Iris pigment epithelial cell (primary cell): ENCODE measurements at places on chromosomes 2 and 18.

DNA sequence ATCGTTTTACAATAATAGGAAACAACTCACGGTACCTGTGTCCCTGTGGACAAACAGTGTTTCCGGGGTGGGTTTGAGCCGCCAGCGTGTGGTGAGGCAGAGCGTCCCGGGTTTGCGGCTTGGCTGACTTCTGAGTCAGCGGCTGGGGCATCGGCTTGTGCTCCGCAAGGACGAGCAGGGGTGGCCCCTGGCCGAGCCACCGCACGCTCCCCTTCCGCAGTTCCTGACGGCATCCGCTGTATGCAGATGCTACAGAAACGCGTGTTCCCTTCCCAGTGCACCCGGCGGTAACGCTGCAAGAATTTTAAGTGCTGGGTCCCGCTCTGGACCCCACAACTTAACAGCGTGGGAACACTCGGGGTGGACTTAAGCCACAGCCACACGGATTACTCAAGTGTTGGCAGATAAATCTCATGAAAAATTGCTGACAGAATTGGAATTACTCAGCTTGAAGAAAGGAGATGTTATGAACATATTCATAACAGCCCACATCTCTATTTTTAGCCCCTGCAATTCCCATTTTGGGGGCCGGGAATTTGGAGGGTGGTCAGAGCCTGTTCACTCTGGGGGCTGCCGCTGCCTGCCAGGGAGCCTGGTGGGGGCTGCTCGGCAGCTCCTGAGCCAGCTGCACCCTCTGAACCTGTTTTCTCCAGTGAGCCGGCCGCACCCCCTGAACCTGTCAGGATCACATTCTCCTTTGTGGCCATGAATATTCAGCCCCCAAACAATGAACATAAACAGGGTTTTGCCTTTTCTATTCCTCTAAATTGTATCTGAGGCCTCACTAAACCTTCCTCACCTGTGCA, 12.6 kb upstream of the KCNG2 start:
- DNase-seq = peak; percentile 46

- DNase-seq = peak; percentile 90
Measured at GRCh38 chr2:233489666-233490065, 76.9 kb downstream of the USP40 start.

GRCh38 chr2:100786297-100786658, 33.7 kb upstream of the NPAS2 start:
- peak; percentile 80 for DNase-seq

DNA sequence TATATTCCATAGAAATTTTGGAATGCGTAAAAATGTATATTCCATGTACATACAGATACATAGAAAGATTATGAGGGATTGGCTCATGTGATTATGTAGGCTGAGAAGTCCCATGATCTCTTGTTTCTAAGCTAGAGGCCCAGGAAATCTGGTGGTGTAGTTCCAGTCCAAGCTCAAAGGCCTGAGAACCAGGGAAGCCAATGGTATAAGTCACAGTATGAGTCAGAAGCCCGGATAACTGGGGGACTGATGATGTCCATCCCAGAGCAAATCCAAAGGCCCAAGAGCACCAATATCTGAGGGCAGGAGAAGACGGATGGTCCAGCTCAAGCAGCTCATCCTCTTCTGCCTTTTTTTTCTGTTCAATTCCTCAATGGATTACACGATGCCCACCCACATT, 385.0 kb upstream of the KLHL29 start:
- peak; percentile 7 for DNase-seq

DNA sequence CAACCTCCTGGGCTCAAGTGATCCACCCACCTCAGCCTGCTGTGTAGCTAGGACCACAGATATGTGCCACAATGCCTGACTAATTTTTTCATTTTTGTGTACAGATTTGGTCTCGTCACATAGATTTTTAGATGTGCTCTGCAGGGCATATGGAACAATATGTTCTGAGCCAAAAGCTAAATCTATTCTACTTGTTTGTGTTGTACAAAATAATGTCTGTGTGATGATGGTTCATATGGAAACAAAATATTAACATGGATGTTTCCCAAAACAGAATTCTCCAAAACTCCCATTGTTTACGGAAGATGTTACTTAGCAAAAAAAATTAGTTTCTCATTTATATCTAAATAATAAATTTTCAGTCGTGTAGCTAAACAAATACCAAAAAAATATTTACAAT, 12.6 kb upstream of the KLHL23 start:
- DNase-seq = no peak

GRCh38 chr2:209331291-209331844, 92.5 kb upstream of the MAP2 start:
- DNase-seq = peak; percentile 60

DNA sequence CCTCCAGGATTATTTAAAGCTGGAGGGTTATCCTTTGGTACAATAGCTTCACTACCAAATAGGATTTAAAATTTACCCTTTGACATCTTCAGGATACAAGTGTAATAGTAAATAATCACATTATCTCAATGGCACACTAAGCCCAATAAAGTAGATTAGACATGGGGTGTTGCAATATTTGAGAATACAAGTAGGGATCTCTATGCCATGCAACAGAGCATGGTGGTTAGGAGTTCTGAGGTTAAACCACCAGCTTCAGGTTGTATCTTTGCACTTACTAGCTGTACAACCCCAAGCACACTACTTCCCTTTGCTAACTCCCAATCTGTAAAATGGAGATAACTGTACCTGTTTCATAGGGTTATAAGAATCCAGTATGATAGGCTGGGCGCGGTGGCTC, 6.2 kb downstream of the MBD2 start:
- no peak for DNase-seq

GRCh38 chr2:206164261-206164862, 4.7 kb downstream of the EEF1B2 start:
- DNase-seq = peak; percentile 20

GRCh38 chr2:33069894-33070651, 123.3 kb downstream of the LTBP1 start:
- DNase-seq = peak; percentile 100

DNA sequence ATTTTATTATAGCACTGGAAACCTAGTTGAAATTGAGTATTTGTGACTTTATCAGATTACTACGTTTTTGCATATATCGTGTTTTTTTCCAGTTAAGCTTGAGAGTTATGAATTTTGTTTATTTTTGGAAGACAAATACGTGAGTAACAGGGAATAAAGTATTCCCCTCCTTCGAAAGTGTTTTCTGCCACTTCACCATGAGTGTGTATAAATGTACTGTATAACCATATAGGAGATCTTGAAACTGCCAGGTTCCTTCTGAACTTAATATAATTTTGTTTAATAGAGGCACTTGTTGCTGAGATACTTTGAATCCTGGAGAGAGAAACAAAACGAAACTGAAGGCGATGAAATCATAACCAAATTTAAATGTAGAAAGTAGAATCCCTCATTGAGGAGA, 1004.4 kb upstream of the ZEB2 start:
- no peak for DNase-seq

GRCh38 chr2:35114765-35115164, 1240.8 kb upstream of the CRIM1 start:
- DNase-seq = no peak

DNA sequence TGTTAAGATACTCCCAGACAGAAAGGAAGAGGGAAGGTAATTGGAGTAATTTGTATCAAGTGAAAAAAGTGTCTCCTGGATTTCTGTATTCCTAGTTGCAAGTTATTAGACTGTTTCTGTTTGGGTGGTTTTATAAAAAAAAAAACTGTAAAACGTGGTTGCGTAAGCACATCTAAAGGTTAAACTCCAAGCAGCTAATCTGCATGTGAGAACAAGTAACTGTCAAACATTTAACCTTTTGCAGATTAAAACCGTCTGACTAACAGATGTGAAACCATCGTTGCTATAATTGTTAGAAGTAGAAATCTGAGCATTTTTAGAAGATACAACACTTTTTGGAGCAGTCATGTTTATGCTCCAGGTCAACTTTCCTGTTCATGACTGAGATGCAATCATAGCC, 72.3 kb downstream of the AFF3 start:
- peak; percentile 19 for DNase-seq
